ENCODE measurements at places on chromosomes 1 and 21.

DNA sequence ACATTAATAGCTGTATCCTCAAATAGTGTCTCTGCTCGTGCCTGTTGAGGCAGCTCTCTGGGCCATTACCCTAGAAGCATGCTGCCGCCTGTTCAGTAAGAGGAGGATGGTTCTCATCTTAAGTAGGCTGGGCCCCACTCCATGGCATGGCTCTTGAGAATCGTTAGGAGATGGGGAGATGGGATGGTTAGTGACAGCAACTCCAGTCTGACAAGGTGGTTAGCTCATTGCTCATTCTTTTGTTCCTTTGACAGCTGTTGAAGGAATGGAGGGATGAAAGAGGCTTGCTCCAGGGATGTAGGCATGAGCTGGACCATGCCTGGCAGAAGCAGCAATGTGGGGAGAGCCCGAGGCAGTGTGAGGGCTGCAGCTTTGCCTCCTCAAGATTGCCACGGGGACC is 68.2 kb downstream of the MAP10 start:
- no peak for DNase-seq

DNA sequence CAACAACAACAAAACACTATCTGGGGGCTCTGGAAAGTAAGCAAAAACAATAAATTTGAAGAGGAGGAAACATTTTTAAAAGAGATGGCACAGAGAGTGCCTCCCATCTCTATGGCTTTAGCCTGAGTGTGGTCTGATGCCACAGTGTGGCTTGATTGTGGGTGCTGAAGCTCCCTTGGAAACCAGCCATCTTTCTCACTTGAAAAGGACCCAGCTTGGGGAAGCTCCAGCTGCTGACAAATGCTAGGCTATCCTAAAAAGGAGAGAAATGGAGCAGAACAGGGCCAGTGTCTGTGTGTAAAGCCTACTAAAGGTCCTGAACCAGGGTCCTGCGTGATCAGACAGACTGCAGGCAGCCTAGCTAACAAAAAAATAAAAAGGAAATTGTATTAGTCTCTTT is 642.0 kb upstream of the PTBP2 start:
- DNase-seq, result no peak

- DNase-seq, result peak; percentile 79
Measured at GRCh38 chr1:27388337-27389005, 4.0 kb upstream of the GPR3 start.

DNA sequence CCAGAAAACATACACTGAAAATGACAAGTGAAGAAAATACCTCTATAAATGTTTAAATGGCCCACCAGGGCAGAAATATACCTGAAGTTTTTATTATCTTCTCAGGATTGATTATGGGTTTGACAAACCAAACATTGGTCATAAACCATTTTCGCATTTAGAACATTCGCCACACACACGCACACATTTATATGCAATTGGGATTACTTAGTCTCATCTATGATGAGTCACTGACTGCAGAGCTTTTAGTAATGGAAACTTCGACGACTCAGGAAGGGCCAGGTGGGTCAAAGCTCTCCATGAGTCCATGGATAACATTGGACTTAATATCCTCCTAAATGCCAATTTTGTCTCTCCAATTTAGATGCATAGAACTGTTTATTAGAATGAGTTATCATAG is 16.9 kb downstream of the NRDC start:
- DNase-seq, result no peak

GRCh38 chr1:33241866-33242265 is 14.4 kb upstream of the ZNF362 start:
- DNase-seq, result no peak

GRCh38 chr1:28290851-28291250 is 31.5 kb downstream of the SESN2 start:
- DNase-seq, result no peak

- DNase-seq, result no peak
Measured at GRCh38 chr1:67749263-67749843, 64.4 kb downstream of the GADD45A start.

- no peak for DNase-seq
Measured at GRCh38 chr1:40651138-40651857, 14.2 kb downstream of the RIMS3 start.

- no peak for DNase-seq
Measured at GRCh38 chr1:10897981-10898728, 101.7 kb upstream of the CASZ1 start.

DNA sequence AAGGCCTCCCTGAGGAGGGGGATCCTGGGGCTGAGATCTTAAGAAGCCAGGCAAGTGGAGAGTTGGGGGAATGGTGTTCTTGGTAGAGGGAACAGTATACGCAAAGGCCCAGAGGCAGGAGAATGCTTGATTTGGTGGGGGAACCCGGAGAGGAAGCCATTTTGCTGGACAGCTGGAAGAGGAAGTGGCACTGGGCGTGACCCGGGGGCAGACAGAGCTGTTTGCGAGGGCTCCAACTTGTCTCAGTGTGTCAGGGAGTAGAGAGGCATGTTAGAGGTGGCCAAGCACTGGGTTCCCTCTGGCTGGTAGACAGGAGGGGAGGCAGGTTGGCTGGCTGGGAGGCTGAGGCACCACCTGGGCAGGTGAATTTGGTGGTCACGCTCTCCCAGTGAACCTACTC is 96.3 kb upstream of the ACTL8 start:
- DNase-seq, result no peak

DNA sequence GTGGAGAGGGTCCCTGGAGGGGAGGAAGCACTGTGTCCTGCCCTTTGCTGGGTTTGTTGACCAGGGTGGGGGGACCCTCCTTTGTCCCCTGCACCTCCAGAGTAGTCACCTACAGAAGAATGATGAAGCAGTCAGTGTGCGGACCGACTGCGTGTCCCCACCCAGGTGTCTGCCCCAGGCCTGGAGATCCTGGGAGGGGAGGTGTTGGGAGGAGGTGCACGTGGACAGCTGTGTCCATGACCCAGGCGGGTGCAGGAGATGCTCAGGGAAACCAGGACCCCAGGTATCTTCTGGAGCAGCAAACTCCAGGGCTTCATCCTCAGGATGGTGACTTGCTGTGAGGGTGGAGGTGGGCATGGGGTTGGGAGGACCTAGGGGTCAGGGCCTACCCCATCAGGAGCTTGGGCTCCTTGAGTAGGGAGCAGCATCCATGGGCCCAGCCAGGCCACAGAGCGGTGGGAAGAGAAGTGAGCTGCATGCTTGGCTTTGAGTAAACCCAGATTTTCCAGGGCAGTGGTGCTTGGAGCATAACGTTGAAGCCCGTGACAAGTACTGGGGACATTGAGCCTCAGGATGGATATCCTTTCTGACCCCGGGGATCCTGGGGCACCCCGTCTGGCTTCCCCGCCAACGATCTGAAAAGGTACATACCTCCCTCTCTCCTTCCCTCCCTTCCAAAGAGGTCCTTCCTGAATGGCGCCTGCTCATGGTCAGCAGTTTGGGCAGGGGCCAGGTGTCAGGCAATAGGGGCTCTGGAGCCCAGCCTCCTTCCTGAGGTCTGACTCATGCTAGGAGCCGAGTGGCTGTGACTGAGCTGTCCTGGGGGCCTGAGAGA is 13.7 kb downstream of the ACTRT2 start:
- no peak for DNase-seq

DNA sequence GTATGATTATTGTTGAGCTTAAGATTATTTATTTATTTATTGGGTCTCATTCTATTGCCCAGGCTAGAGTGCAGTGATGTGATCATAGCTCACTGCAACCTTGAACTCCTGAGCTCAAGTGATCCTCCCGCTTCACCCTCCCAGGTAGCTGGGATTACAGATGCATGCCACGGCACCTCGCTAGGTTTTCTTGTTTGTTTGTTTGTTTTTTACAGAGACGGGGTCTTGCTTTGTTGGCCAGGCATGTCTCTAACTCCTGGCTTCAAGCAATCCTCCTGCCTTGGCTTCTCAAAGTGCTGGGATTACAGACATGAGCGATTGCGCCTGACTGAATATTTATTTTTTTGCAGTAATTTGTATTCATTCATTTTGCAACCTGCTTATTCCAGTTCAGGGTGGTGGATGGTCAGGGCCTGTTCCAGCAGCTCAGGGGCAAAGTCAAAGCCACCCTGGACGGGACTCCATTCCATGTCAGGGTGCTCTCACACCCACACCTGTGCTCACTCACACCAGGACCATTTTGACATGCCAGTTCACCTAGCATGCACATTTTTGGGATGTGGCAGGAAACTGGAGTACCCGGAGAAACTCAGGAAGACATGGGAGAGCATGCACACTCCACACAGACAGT is 29.6 kb upstream of the RASAL2 start:
- no peak for DNase-seq

- DNase-seq, result peak; percentile 71
Measured at GRCh38 chr1:67685558-67686266, 711 bp downstream of the GADD45A start.

DNA sequence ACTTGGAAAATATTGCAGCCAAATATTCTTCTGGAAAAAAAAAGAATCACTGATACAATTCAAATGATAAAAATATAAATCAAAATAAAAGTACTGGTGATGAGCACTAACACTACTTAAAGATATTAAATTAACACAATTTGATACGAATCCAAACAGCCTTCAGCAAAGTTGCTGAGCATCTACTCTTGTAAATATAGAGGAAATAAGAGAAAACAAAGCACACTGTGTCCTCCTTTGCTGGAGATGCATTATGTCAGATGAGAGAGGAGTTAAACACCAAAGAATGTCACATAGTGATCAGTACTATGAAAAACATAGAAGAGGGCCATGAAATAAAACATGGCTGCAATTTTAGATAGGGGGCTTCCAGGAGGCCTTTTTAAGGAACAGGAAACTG is 177.4 kb upstream of the RNPC3 start:
- no peak for DNase-seq

- peak; percentile 2 for DNase-seq
Measured at GRCh38 chr1:204744107-204744779, 58.7 kb upstream of the LRRN2 start.

GRCh38 chr21:45643021-45643980 is at the start of gene PCBP3:
Gene PCBP3 (plus strand): TSS chr21:45643725. CDS start chr21:45850086, 206,361 bp downstream.
- DNase-seq, result peak; percentile 98

DNA sequence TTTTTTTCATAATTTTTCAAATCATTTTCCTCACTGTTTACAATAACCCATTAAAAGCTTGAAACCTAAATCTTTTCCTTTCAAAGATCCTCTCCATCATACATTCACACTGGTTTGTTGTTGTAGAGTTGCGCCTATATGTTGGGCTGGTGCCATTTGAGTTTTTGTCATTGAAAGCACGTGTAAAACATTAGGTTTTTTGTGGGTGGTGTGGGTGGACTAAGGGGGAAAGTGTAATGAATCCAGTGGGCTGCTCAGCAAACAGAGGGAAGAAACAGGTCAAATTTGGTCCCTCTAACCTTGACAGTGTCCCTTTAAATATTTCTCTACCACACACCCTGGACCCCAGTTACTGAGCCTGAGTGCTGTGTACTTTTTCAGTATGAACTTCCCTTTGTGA is 46.8 kb downstream of the KDM1A start:
- no peak for DNase-seq

DNA sequence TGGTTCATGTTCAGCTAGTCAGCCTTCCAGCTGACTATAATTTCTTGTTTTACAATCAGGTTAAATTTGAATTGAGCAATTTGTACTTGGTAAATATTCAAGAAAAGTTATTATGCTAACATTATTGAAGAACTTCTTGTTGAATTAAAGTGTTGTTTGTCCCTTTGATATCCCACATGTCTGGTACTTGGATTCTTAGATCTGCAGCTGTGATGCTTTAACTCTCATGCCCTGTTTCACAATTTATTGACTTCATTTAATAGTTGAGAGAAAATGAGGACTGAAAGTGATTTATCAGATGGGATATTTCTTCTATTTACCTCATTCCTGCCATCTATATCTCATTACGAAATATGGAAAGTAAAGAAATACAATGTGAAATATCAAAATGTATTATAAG is 92.8 kb downstream of the FASLG start:
- DNase-seq, result no peak

GRCh38 chr1:78141531-78142231 is 95.9 kb downstream of the GIPC2 start:
- no peak for DNase-seq

DNA sequence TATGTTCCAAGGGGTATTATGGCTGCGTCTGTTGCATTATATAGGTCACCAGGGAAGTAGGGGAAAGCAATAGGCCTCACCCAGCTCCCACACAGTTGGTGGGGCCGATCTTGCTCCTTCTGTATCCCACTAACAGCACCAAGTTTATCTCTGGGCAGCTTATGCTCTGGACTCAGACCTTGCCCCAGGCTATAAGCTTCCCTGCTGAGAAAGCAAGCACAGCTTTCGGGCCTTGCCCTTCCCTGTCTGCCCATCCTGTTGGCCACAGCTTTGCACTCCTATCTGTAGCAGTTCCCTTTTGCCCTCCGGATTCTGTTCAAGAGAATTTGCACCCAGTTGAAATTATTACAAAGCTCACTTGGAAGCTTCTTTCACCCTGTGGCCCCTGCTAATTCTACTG is 12.9 kb downstream of the KCNE1 start:
- no peak for DNase-seq

DNA sequence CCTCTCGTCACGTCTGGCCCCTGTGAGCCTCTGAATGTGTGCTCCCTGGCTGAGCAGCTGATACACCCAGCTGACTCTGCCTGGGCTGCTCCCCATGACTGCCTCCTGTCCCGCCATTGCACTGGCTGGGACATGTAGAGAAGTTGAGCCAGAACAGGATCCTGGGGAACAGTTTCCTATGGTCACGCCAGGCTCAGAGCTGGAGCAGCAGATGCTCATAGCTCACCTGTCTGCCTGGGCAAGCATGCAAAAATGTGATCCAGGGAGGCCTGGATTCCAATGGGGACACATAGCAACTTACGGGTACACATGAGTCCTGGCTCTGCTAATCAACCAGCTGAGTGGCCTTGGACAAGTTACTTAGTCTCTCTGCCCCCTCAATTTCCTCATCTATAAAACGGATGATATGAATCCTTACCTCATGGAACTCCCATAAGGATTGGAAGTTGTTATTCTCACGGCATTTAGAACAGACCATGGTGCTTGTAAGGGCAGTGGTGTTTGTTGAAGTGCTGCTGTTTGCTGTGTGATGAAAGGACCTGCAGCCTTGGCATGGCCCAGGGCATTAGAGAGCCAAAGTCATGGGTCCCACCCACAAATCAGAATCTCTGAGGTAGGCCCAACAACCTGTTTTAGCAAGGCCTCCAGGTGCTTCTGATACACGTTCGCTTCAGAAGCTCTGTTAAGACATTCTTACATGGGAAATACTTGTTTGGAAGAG is 150.3 kb upstream of the VANGL1 start:
- peak; percentile 34 for DNase-seq
